ENCODE measurements at places on chromosomes 5 and 9.

- no peak for DNase-seq
These were observed 54.8 kb downstream of the IQGAP2 start for GRCh38 chr5:76457674-76458485.

DNA sequence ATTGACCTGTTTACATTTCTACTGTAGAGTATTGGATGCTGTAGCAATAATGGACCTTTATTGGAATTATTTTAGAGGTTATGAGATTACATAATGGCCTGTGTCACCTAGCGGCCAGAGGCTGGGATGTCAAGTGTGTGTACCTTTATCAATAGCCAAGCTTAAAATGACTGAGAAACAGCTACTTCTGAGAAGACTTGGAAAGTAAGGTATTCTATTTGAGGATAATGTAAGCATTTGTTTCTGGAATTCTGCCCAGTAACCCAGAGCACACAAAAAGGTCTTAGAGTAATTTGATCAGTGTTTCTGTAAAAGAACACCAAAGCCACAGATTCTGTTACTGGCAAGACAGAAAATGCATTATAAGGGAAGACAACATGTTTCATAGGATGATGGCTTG, 116.8 kb downstream of the MACIR start:
- no peak for DNase-seq

- DNase-seq = no peak
These were observed 118.6 kb downstream of the VAV2 start for GRCh38 chr9:133873461-133873891.

- DNase-seq = no peak
These were observed 71.9 kb downstream of the SMIM23 start for GRCh38 chr5:171857489-171857876.

- no peak for DNase-seq
These were observed 112.0 kb downstream of the RXRA start for GRCh38 chr9:134438195-134438788.
